ENCODE measurements at places on chromosomes 11 and 22. TPM values are rescaled to one million over a fixed set of nuclear protein-coding genes. Genes with fewer than 3 reads are reported as not detected.

GRCh38 chr22:27797520-27798391 is 3.8 kb downstream of the MN1 start:
- no peak for DNase-seq

- no peak for DNase-seq
Observed at GRCh38 chr11:130873761-130874160, 42.5 kb downstream of the SNX19 start.

- no peak for DNase-seq
Observed at GRCh38 chr11:98107736-98108135, 913.0 kb upstream of the CNTN5 start.

GRCh38 chr11:69156673-69157155 is 979 bp downstream of the SMIM38 start:
- no peak for DNase-seq

DNA sequence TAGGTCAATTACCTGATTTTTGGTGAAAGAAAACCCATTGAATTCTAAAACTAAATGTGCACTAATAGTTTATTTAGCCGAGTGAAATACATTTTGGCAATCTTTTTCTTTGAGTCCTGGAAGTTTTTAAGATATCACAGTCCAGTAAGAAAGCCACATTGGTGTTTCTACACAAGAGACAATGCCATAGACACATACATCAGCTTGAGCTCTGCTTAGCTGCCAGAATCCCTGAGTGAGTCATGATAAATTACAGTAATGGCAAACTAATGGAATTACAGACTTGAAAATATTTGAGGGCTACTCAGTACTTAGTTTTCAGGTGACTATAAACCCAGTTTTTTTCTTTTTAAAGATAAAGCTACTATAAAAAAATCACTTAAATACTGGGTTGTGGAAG is 155.4 kb downstream of the OR4C45 start:
- no peak for DNase-seq

GRCh38 chr22:34308101-34308500 is 387.8 kb upstream of the LARGE1 start:
- DNase-seq: no peak

GRCh38 chr11:71305451-71306125 is 53.2 kb upstream of the SHANK2 start:
- peak; percentile 50 for DNase-seq

GRCh38 chr11:45527898-45528297 is 137.5 kb downstream of the CHST1 start:
- DNase-seq: no peak

The ACR gene
- total RNA-seq: not detected

The BATF2 gene
- 4.1 TPM for total RNA-seq

The RCOR2 gene
- total RNA-seq: 0.83 TPM

The P4HA3 gene
- 11.9 TPM for total RNA-seq
